ENCODE measurements at places on chromosomes 6 and 20.

DNA sequence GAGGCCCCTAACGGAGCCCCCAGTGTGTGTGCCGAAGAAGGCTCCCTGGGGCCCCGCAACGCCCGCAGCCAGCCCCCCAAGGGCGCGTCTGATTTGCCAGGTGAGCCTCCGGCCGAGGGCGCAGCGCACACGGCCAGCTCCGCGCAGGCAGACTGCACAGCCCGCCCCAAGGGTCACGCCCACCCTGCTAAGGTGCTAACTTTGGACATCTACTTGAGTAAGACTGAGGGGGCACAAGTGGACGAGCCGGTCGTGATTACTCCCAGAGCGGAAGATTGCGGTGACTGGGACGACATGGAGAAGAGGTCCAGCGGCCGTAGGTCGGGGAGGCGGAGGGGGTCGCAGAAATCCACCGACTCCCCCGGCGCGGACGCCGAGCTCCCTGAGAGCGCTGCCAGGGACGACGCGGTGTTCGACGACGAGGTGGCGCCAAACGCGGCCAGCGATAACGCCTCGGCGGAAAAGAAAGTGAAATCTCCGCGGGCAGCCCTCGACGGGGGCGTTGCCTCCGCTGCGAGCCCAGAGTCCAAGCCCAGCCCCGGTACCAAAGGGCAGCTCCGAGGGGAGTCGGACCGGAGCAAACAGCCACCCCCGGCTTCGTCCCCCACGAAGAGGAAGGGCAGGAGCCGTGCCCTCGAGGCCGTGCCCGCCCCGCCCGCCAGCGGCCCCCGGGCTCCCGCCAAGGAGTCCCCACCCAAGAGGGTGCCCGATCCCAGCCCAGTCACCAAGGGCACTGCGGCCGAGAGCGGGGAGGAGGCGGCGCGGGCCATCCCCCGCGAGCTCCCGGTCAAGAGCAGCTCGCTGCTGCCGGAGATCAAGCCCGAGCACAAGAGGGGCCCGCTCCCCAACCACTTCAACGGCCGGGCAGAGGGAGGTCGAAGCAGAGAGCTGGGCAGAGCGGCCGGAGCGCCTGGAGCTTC, 117.0 kb downstream of the RTN4IP1 start:
- DNase-seq: peak; percentile 63

DNA sequence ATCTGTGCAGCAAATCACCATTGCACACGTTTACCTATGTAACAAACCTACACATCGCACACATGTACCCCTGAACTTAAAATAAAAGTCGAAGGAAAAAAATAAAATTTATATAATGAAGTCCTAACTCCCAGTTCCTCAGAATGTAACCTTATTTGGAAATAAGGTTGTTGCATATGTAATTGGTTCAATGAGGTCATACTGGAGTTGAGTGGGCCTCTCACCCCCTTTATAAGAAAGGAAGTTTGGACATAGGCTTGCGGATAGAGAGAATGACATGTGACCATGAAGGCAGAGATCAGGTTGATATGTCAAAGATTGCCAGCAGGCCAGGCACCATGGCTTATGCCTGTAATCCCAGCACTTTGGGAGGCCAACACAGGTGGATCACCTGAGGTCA, 16.1 kb upstream of the ZBTB22 start:
- no peak for DNase-seq

DNA sequence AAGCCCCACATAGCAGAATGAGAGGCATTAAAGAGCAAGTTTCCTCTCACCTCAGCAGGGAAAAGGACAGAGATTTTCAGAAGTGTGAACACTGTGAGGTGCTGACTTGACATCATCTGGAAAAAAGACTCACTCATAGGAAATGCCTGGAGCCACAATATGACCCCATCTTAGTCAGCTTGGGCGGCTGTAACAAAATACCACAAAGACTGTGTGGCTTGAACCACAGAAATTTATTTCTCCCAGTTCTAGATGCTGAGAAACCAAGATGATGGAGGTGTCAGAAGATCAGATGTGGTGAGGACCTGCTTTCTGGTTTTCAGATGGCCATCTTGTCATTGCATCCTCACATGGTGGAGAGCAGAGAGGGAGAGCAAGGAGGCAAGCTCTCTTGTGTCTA, 253.1 kb downstream of the ADGB start:
- DNase-seq: no peak

- DNase-seq: no peak
These were observed 120.4 kb downstream of the VEGFA start for GRCh38 chr6:43890197-43891062.

DNA sequence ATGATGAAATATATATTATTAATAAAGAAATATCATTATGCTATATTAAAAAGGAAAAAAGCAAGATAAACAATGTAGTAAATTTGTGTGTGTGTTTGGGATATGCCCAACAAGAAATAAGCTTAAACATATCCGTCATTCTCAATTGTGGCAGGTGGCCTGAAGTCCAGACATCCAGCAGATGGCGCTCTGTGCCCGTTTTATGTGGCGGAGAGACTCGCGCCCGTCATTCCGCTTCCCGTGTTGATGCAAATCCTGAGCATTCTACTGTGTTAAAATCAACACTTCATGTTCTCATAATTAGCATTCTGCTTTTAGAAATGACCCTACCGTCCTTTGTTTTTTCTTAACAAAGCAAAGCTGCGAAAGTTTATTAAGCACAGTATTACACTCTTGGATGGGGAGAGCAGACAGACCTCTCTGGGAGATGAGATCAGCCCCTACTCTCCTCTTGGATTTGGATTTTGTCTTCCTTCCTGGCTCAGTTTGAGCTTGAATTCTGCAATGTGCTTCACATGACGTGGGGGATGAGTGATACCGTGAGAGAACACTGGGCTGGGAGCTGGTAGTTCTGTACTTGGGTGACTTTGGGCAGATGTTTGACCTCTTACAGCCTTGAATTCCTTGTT, 125.8 kb downstream of the MCHR2 start:
- DNase-seq: peak; percentile 89

- no peak for DNase-seq
These were observed 24.9 kb downstream of the TTLL2 start for GRCh38 chr6:167349631-167350274.

GRCh38 chr20:45346851-45347250, 1.4 kb downstream of the SDC4 start:
- DNase-seq: no peak
